ENCODE measurements at places on chromosomes 7 and 10.
A peak's percentile ranks its signal among the peaks of the same experiment; 100 is the strongest.

- DNase-seq: no peak
These were observed 7.3 kb upstream of the IMPDH1 start for GRCh38 chr7:128417071-128417470.

DNA sequence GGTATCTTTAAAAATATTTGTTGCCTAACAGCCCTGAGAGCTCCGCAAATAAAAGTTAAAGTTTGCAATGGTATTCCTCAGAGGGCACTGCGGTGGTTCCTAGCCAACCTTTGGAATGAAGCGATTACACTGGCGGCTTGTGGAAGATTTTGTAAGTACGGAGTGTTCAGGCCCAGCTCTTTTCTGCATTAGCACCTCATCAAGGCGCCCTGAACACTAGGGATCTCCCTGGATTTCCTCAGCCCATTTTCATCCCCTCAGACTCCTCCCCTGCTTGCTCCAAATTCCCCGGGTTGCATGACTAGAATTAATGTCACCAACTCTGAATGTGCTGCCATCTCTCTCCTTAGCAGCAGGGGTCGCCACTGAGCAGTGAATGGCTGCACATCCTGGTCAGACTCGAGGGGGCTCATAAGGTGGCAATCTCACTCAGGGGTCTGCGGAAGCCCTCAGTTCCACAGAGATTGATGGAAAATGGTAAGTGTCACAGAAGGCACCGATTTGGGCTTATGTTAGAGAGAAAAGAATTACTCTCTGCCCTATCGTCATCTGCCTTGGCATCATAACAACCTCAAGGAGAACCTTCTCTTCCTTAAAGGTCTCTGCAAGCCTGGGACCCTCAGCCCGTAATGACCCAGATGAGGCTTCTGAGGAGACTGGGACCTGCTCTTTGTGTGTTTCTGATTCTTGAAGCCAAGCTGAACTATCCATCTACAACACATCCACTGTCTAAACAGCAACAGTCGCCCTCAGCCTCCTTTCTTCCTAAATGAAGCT, 262.8 kb upstream of the AOAH start:
- peak; percentile 72 for DNase-seq

DNA sequence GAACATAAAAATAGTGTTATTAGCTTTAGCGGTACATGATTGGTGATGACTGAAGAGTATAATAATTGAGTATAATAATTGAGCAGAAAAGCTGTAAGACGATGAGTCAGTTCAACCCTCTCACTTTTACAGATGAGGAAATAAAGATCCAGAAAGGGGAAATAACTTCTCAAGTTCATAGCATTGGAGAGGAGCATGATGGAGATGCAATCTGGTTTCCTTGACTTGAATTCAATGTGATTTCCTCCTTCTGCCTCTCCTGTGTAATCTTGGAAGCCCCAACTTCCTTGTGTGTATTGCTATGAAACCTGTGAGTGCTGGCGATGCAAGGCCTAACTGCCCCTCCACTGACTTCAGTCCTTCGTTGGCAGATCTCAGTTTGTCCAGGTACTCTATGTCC, 265.1 kb downstream of the LRMDA start:
- peak; percentile 9 for DNase-seq

GRCh38 chr7:151249034-151249731, 689 bp upstream of the SMARCD3 start:
- peak; percentile 58 for DNase-seq

- no peak for DNase-seq
These were observed 29.1 kb upstream of the DGKB start for GRCh38 chr7:14931511-14932215.

DNA sequence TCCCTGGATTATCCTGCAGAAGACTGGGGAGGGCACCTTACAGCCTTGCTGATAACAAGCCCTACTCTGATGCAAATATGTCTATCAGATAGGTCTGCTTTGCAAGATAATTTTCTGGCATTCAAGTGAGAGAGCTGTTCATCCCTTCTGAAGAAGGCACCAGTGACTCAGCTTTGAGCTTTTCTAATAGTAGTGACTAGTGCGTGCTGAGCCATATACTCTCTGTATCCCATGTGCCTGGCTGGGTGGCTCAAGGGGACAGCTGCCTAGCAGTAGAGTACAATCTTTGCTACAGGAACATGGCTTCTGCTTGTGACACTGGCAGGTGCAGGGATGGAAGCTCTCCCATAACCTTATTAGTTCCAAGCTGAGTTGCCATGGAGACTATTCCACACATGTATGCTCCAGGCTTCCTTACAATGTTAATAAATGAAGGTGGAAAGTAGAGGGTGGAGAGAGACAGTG, 35.0 kb upstream of the ABCB4 start:
- peak; percentile 56 for DNase-seq

Measured in hematopoietic multipotent progenitor cell treated with erythropoietin and hydrocortisone succinate and interleukin-3 and kit ligand, for 6 days (in vitro differentiated cells).